Activated T-helper 1 cell treated with anti-CD3 and anti-CD28 coated beads, Interleukin-12 subunit alpha, Interleukin-12 subunit beta, Interleukin-2, Interleukin-4 antibody, amounts not matched to agents 30 ng/mL and 10 ng/mL and 1 ng/mL, durations not matched to agents 14 hours and 24 hours and 36 hours (primary cell): ENCODE measurements at places on chromosomes 5 and 9.

DNA sequence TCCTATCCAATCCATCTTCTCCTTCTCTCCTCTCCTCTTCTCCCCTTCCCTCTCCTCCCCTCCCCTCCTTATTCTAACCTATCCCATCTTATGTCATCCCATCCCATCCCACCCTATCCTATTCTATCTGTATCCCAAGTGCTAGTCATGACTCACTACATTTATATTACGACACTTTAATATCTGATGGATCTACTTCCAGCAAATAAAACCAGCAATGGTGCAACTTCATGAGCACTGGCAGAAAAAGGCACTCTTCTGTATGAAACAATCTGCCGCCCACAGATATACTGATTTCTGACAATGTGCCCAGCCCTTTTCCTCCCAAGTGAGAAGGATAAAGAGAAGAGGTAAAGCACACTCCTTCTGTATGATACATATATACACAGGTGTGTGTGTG lies 86.6 kb upstream of the ANKH start:
- no peaks in the 10 kb centered on the region for H3K4me1 ChIP-seq
- H3K27ac ChIP-seq, result no peak overlapping the region
- no peaks in the 10 kb centered on the region for H3K36me3 ChIP-seq
- H3K4me3 ChIP-seq, result no peak overlapping the region
- DNase-seq, result no peak

GRCh38 chr9:70927530-70927929 lies 193.9 kb downstream of the TRPM3 start:
- DNase-seq, result no peak
- H3K4me1 ChIP-seq, result no peaks in the 10 kb centered on the region
- no peak overlapping the region for H3K27ac ChIP-seq
- H3K36me3 ChIP-seq, result no peaks in the 10 kb centered on the region

DNA sequence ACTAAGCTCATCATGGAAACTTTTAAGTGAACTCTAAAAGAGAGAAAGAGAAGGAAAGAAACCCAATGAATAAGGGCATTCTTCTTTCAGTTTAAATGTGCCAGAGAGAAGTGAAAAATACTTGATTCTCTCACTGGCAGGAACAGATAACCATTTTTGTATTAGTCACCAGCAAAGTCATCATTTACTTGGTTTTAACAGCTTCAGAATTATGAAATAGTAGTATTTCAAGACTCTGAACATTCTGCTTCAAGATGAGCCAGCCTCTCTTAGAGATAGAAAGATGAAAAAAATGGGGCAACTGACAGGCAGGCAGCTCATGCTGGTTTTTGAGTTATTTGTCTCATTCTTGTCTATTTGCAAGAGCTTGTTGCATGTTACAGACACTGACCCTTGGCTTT lies 103.5 kb downstream of the GCNT1 start:
- H3K27me3 ChIP-seq, result peaks cover 5% of the 10 kb centered on the region
- no peak overlapping the region for H3K4me3 ChIP-seq
- H3K27ac ChIP-seq, result peak overlapping the region; percentile 67
- DNase-seq, result no peak
- peaks cover 5% of the 10 kb centered on the region for H3K4me1 ChIP-seq

DNA sequence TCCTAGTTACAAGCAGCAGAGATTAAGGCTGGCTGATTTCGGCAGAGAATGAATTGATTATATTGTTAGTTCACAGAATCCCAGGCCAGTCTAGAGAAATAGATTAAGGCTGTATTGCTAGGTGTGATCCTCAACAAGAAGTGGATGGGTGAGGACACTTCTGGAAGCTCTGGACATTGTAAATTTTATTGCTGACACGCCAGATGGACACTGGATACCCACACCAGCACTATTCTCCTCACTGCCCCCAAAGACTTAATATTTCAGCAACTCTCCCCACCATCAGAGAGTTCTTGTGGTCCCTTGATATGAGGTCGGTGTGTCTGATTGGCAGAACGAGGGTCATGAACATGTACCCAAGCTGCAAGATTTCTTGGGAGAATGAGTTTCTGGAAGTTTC lies 171.6 kb upstream of the EGFLAM start:
- H3K36me3 ChIP-seq, result no peaks in the 10 kb centered on the region
- no peak overlapping the region for H3K4me3 ChIP-seq
- H3K4me1 ChIP-seq, result no peaks in the 10 kb centered on the region

GRCh38 chr9:93295456-93296076 lies 111.6 kb downstream of the WNK2 start:
- DNase-seq, result no peak
- no peaks in the 10 kb centered on the region for H3K27me3 ChIP-seq
- no peaks in the 10 kb centered on the region for H3K4me1 ChIP-seq
- H3K36me3 ChIP-seq, result no peaks in the 10 kb centered on the region
- H3K27ac ChIP-seq, result no peak overlapping the region

GRCh38 chr9:78769690-78770089 lies 472.8 kb downstream of the PSAT1 start:
- no peaks in the 10 kb centered on the region for H3K4me1 ChIP-seq
- no peaks in the 10 kb centered on the region for H3K27me3 ChIP-seq
- H3K27ac ChIP-seq, result no peak overlapping the region
- no peak overlapping the region for H3K4me3 ChIP-seq
- no peak for DNase-seq

DNA sequence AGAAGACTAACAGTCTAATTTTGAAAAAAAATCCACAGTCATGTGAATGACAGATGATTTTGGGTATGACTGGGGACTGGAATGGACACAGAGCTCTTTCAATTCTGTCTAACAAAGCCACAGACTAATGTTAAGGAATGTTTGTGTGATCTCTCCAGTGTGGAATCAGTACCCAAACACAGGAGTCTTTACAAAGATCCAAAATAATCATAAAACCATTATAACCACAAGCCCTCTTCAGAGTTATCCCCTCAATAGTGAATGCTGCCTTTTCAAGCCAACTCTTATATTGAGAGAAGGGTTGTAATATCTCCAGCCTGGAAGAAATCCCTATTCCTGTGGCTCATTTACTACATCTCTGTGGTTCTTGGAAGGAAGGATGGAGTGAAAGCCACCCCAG lies 552.0 kb upstream of the CLINT1 start:
- no peak overlapping the region for H3K27ac ChIP-seq
- H3K4me1 ChIP-seq, result no peaks in the 10 kb centered on the region
